T-helper 2 cell treated with Interferon-gamma antibody and Interleukin-4, amounts not matched to agents 5 μg/mL and 100 μg/mL, for 36 hours (primary cell): ENCODE measurements at places on chromosomes 2 and 18.

GRCh38 chr2:62774555-62775366 lies 69.2 kb downstream of the EHBP1 start:
- DNase-seq, result no peak
- H3K27ac ChIP-seq, result no peak overlapping the region
- H3K4me3 ChIP-seq, result no peak overlapping the region
- H3K36me3 ChIP-seq, result no peaks in the 10 kb centered on the region

GRCh38 chr2:160407393-160408172 lies 86.0 kb downstream of the RBMS1 start:
- peaks cover 73% of the 10 kb centered on the region for H3K4me1 ChIP-seq
- peak overlapping the region; percentile 94 for H3K4me3 ChIP-seq
- H3K27me3 ChIP-seq, result no peaks in the 10 kb centered on the region
- peaks cover 22% of the 10 kb centered on the region for H3K36me3 ChIP-seq
- H3K27ac ChIP-seq, result peak overlapping the region; percentile 81

DNA sequence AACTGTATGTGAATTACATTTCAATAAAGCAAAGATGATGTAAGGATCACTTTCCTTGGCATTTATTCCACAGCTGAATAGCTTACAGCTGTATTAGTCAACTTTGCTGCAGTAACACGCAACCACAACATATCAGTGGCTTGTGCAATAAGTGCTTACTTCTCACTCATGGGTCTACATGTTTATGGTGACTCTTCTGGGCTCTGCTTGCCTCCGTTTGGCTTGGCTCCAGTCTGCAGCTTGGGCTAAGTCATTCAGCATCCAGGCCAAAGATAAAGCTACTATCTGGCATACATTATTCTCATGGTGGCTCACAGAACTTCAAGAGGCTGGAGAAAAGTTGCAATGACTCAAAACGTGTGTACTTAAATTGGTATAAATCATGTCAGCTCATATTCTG lies 355.0 kb downstream of the RNF144A start:
- H3K4me3 ChIP-seq, result no peak overlapping the region
- no peaks in the 10 kb centered on the region for H3K36me3 ChIP-seq
- no peak overlapping the region for H3K27ac ChIP-seq
- no peaks in the 10 kb centered on the region for H3K27me3 ChIP-seq
- H3K4me1 ChIP-seq, result no peaks in the 10 kb centered on the region

DNA sequence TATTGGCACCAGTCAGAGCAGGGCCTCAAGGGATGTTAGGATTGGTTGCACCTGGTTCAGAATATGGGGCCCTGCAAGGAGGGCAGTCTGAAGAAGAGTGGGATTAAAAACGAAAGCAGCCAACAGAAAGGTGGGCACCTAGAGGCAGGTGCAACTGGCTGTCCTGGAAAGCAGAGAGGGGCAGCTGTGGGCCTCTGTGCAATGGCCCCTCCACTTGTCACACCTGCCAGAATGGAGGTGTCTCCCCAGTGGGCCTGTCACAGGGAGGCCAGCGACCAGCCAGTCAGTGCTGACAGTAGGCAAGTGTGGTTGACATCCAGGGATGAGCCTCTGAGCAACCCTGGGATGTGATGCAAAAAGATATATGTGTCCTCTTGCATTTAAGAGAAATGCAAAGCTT lies 37.7 kb downstream of the INPP4A start:
- H3K4me3 ChIP-seq, result peak overlapping the region; percentile 43
- peaks cover 90% of the 10 kb centered on the region for H3K4me1 ChIP-seq
- H3K27me3 ChIP-seq, result no peaks in the 10 kb centered on the region
- no peak for DNase-seq
- H3K27ac ChIP-seq, result peak overlapping the region; percentile 80

DNA sequence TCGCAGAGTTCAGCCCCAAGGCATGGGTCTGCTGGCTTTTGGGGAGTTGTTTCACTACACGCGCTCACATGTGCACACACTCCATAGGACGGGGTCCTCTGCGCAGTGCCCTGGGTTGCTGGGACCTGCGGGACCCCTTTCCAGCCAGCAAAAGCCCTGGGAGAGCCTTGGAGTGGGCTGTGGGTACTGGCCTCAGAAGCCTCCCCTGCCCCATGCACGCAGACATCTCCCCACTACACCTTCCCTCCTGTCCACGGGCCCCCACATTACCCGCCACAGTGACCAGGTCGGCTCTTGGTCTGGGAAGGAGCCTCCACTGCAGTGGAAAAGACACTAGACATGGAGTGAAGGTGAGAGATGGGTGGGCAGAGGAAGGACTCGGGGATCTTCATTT lies 48.5 kb downstream of the FAM168B start:
- H3K4me3 ChIP-seq, result no peak overlapping the region
- no peak for DNase-seq
- H3K27ac ChIP-seq, result no peak overlapping the region
- peaks cover 5% of the 10 kb centered on the region for H3K27me3 ChIP-seq
- peaks cover 15% of the 10 kb centered on the region for H3K4me1 ChIP-seq
- H3K36me3 ChIP-seq, result peaks cover 17% of the 10 kb centered on the region

- H3K4me3 ChIP-seq, result no peak overlapping the region
- H3K36me3 ChIP-seq, result peaks cover 31% of the 10 kb centered on the region
- peaks cover 8% of the 10 kb centered on the region for H3K4me1 ChIP-seq
- no peaks in the 10 kb centered on the region for H3K27me3 ChIP-seq
Observed at GRCh38 chr2:43521568-43521967, 74.3 kb downstream of the THADA start.

- no peak within 1 kb of the TSS for H3K27ac ChIP-seq
- peaks cover 10% of the 10 kb centered on the region for H3K27me3 ChIP-seq
- H3K4me1 ChIP-seq, result peaks cover 4% of the 10 kb centered on the region
Observed at GRCh38 chr2:24174851-24175277, at the start of gene FAM228A. TSS of gene FAM228A (plus strand) at chr2:24175053. CDS start at chr2:24175481, 428 bp downstream.

DNA sequence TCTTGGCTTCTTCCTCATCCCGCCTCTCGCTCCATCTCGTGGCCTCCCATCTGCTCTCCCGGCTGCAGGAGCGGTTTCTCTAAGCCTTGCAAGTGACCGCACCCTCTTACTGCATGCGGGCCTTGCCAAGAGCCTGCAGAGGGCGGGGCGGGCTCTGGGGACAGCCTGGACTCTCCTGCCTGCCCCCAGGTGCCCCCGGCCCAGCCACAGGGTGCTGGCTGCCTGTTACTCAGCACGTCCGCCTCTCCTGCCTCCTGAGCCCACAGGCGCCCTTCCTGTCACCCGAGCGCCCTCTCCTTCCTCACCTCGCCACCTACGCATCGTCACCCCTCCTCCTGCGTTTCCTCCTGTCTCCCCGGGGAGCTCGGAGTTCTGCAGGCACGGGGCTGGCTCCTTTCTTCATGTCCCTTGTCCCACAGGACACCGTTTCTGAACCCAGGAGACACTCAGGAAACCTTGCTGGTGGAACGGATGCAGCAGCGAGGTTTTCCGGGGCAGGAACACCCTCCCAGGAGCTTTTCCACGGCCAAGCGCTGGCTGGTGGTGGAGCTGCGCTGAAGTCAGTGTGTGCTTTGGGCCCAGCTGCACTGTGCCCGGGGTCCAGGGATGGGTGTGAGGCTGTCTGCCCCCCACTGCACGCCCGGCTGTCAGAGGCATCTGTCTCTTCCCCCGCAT lies 28.5 kb downstream of the HPCAL1 start:
- H3K27me3 ChIP-seq, result no peaks in the 10 kb centered on the region
- peaks cover 67% of the 10 kb centered on the region for H3K4me1 ChIP-seq
- peak overlapping the region; percentile 94 for H3K4me3 ChIP-seq
- DNase-seq, result peak; percentile 83
- H3K27ac ChIP-seq, result peak overlapping the region; percentile 82
- peaks cover 20% of the 10 kb centered on the region for H3K36me3 ChIP-seq

DNA sequence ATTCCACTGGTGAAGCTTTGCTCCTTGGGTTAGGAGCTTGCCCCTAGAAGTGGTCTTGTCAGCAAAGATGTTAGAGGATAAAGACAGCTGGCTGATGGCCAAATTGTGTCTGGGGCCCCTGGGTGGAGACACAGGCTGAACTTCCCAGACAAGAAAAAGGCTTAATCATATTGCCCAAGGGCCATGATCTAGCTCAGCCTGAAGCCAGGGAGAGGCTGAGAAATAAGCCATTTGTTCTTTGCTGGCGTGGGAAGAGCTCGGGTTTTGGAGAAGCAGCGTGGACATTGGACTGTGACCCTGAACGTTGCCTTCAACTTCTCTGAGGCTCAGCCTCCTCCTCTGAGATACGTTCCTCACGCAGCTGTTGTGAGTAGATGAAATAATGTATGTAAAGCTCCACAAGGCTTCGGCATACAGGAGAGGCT lies 153.0 kb downstream of the ZFP36L2 start:
- H3K27me3 ChIP-seq, result no peaks in the 10 kb centered on the region
- no peaks in the 10 kb centered on the region for H3K36me3 ChIP-seq
- H3K27ac ChIP-seq, result no peak overlapping the region
- no peak for DNase-seq
- H3K4me3 ChIP-seq, result no peak overlapping the region

DNA sequence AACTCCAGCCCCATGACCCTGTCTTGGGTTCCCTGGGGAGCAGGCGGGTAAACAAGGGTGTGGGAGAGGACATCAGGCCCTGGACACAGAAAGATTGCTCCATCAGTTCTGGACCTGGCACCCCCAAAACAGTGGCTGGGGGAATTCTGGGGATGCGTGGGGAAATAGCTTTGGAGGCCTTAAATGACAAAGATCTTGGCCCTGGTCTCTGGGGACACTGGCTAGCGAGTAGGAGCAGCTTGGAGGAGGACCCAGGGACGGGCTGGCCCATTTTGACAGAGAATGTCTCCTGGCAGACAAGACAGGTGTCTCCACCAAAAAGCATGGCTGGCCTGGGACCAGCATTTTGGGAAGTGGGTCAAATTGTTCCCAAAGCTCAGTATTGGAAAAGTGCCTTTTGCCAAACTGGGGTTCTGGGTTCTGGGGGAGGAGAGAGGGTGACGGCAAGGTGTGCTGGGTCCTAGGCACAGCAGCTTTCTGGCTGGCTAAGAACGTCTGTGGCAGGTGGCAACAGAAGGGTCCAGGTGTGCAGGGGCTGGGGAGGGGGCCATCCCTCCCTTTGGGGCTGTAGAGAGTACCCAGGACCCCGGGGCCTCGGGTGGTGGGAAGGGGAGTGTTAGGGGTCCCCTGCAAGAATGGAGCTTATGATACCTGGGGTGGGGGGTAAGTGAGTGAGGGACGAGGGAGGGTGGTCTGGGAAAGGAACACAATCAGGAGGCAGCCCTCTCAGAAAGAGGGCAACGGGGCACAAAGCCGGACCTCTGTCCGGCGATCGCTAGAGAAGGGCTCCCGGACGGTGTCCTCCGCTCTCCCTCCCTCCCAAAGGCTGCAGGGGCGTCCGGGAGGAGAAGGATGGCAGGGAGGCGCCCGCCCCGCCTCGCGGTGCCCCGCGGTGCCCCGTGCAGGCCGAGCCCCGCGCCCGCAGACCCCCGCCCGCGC lies 556 bp downstream of the CYRIA start:
- H3K27ac ChIP-seq, result peak overlapping the region; percentile 34
- no peaks in the 10 kb centered on the region for H3K36me3 ChIP-seq
- no peak for DNase-seq
- peaks cover 24% of the 10 kb centered on the region for H3K4me1 ChIP-seq
- H3K4me3 ChIP-seq, result peak overlapping the region; percentile 81
- peaks cover 42% of the 10 kb centered on the region for H3K27me3 ChIP-seq

DNA sequence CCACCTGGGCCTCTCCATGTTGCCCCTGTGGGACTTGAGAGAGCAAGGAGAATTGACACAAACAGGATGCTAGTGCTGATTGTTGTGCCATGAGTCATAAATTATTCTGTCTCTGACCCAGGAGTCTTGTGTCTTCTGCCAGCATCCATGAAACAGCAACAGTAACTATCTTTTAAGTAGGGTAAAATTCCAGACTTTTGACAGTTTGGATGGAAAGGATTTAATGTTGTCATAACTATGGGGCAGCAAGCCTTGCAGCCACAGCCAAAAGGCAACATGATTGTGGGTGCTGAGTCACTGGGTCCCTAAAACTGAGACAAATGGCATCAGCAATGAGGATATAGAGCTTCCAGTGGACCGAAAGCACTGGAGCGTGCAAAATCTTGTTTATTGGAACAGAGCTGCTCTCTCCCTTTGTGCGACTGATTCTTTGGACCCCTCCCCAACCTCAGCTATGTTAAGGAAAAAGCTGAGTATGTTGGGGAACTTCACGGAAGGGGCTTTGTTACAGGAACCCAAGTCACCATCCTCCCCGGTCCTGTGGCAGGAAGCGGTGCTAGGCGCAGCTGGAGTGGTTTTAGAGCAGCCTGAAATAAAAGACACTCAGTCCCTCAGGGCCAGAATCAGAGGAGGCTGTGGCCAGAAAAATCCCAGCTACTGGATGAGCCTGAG lies 9.6 kb upstream of the ITPRIPL1 start:
- H3K27ac ChIP-seq, result peak overlapping the region; percentile 90
- peak overlapping the region; percentile 80 for H3K4me3 ChIP-seq
- peaks cover 33% of the 10 kb centered on the region for H3K36me3 ChIP-seq
- peaks cover 42% of the 10 kb centered on the region for H3K4me1 ChIP-seq
- H3K27me3 ChIP-seq, result no peaks in the 10 kb centered on the region
- DNase-seq, result no peak

DNA sequence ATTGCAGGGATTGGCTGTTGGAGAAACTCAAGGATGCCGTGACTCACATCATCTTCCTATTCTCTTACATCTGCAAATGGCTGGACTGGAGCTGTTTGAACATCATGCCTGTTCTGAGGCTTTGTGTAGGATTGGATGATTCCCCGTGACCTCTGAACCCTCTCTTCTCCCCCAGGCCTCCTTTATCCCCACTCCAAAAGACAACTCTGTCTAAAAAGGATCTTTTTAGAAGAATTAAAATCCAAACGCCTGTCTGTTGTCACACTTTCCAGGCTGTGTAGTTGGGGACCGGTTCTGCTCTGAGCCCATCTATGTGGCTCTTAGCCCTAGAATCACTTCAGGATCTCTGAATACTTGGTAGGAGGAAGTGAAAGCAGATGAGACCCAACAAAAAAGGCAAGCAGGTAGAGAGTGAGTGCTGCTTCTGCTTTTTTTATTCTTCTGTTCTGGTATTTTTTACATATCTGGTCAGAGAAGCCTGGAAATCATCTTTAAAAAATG lies 565 bp downstream of the SP140 start:
- DNase-seq, result no peak
- peaks cover 70% of the 10 kb centered on the region for H3K4me1 ChIP-seq
- peak overlapping the region; percentile 93 for H3K4me3 ChIP-seq

DNA sequence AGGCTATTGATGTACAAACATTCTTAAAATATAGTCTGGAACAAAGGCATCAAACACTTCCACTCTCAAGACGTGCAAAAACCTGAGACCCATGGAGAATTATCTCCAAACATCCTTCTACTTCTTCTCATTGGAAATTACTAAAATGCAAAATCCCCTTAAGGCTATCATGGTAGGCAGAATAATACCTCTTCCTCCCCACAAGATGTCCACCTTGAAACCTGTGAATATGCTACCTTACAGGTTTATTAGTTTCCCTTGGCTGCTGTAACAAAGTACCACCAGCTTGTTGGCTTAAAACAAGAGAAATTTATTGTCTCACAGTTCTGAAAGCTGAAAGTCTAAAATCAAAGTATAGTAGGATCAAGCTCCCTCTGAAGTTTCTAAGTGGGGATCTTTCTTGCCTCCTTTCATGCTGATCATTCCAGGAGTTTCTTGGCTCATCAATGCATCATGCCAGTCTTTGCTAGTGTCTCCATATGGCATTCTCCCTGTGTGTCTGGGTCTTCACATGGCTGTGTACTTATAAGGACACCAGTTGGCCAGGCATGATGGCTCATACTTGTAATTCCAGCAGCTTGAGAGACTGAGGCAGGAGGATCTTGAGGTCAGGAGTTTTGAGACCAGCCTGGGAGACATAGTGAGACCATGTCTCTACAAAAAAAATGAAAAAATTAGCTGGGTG lies 163.7 kb upstream of the NCK2 start:
- no peak overlapping the region for H3K27ac ChIP-seq
- peaks cover 3% of the 10 kb centered on the region for H3K27me3 ChIP-seq
- no peak overlapping the region for H3K4me3 ChIP-seq
- peaks cover 10% of the 10 kb centered on the region for H3K4me1 ChIP-seq
- DNase-seq, result no peak
